Effector CD4-positive, alpha-beta T cell (primary cell): ENCODE measurements at places on chromosomes 4 and X.

- no peak for DNase-seq
Observed at GRCh38 chrX:2468261-2469195, 32.2 kb downstream of the DHRSX start.

- DNase-seq = no peak
Observed at GRCh38 chr4:106269711-106270110, 46.3 kb downstream of the TBCK start.

DNA sequence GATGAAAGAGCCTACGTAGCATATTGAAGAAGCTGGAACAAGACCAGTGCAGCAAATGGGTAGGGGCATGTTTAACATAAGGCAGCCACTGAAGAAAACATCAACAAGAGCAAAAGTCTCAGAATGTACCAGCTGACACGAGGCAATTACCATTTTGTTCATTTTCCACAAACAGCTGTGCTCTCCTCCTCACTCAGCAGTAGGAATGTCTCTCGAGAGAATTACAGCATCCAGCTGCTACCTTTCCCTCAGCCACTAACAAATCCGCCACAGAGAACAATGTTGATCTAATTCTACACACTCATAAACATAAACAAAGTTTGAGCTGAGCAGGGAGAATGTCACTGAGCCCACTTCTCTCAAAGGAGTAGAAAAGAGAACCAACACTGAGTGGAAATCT lies 68.0 kb downstream of the OPHN1 start:
- DNase-seq = no peak

GRCh38 chr4:40254608-40255392 lies 58.0 kb downstream of the RHOH start:
- DNase-seq = no peak

DNA sequence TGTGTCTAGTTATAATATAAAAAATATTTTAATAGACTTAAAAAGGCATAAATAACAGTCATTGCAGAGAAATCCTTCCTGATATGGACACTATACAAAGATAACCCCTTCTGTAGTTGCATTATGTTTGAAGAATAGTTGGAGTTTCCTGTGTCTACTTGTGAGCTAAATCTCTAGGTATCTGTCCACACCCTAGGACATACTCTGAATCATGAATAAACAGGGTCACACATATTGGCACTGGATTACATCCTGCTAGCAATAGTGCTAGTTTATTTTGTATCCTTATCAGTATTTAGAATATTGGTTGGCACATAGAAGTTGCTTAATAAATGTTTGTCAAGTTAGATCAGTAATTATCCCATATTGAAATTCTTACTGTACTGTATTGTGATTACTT lies 173.9 kb downstream of the GRXCR1 start:
- DNase-seq = no peak

- no peak for DNase-seq
Observed at GRCh38 chr4:134089885-134090284, 111.7 kb downstream of the PABPC4L start.

- DNase-seq = no peak
Observed at GRCh38 chrX:143429811-143430210, 87.5 kb downstream of the SPANXN3 start.

DNA sequence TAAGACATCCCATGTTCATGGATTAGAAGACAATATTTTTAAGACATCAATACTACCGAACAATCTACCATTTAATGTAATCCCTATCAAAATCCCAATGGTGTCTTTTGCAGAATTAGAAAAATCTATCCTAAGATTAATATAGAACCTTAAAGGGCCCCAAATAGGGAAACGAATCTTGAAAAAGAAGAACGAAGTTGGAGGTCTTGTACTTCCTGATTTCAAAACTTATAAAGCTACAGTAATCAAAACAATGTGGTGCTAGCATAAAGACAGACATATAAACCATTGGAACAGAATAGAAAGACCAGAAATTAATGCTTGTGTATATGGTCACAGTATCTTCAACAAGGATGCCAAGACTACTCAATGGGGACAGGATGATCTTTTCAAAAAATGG lies 42.0 kb downstream of the CENPE start:
- no peak for DNase-seq

GRCh38 chr4:131459430-131460101 lies 1689.5 kb upstream of the PCDH10 start:
- DNase-seq = no peak

DNA sequence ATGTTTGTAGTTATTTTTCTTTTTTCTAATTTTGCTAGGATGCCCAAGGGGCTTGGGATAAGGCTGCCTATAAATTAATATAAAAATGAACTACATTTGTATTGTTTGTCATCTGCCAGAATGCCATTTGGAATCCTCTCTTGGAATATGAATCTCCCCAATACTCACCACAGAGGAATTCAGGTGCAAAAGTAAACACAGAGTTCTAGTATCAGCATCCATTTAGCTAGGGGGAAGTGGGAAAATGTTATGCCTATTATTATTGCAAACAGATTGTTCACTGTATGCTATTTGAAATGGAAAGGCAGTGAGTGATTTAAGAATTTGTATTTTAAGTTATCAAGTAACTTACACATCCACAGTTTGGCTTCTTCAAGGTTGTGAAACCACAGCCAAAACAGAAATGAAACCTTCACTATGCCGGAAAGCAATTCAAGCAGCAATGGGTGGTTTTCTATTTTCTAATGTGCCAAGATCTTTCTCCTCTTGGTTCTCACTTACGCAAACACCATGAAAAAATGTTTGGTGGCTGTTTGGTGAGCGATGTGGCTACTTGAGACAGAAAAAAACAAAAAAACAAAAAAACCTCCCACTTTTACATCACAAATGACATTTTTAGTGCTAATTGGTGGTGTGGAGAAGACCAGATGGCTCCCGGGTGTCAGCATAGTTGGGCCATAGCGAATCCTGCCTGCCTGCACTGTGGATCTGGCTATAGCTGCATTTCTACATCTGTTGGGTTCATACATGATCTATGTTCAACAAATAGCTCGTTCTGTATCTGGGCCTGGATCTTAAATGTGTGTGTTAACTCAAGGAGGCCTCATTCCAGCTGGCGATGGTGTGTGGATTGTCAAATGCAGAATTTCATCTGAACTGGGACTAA lies 200.8 kb upstream of the GIMD1 start:
- no peak for DNase-seq

DNA sequence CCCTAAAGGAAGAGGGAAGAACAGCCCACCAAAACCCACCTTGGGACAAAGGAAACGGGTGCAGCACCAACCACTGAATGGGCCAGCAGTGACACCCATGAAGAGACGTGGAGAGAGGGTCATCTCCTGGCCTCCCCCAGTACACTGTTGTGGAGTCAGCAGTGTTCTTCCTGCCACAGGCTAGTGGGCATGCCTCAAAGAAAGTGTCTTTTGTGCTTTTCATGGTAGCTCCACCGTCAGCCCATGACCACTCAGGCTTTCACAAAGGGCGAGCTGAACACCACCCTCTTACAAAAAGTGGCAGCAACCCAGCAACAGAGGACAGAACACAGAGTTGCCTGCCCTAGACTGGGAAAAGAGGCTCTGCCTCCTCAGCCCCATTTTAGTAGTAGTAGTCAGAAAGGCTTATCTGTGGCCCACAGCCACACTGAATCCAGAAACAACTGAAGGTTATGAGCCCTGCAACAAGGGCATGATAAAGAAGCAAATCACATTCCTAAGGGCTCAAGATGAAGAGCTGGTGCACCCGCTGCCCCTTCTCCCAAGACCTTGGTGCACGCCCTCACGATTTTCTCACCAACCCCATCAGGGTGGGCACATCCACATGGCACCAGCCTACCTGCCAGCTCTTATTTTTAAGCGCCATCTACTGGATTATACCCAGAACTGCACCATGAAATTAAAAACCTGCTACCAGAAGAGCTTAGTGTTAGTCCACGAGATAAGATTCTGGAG lies 53.1 kb downstream of the RAB28 start:
- DNase-seq = no peak

DNA sequence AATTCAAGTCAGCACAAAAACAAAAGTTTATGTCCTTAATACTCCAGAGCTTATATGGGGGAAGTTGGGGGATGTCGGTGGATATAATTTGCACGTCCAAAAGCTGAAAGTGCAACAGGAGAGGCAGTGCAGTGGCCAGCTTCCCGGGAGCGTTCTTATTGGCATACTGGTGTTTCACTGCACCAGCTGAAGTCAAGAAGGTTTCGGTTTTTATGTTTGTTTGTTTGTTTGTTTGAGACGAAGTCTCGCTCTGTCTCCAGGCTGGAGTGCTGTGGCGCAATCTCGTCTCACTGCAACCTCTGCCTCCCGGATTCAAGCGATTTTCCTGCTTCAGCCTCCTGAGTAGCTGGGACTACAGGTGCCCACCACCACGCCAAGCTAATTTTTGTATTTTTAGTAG lies 28.6 kb upstream of the TLR3 start:
- no peak for DNase-seq

DNA sequence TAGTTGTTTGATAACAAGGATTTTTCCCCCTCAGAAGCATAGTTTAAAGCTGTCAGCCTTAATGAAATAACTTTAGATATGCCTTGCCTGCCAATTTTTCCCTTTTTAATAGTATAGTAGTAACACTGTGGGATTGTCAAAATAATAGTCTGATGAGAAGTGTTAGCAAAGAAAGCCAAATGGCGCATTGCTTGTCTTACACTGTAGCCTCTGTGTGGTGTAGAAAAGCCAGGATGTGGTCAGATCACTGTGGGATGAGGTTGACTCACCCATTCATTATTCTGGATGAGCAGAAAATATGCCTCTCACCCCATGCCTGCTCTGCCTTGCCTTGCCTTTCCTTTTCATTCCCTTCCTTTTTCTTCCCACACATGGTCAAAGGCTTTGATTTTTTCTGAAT lies 257.8 kb upstream of the NRK start:
- no peak for DNase-seq

DNA sequence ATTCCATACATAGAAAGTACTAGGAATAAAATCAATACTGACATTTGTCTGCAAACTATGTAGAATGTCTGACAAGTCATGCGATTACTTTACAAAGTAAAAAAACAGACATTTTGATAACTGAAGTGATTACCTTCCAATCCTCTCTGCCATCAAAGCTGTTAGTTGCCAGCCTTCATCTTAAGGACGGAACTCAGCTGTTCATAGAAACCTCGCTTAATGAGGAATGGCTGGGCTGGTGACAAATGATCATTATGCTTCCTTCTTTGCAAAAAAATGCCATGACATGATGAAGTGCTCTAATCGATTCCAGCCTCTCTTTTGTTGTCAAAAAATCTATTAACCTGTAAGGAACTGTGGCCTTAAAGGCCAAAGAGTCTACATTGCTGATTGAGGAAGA lies 1214.9 kb upstream of the IGFBP7 start:
- DNase-seq = no peak
